ENCODE measurements at places on chromosomes 13 and 19.

GRCh38 chr13:45681113-45681512 is 21.0 kb upstream of the CBY2 start:
- DNase-seq, result no peak

- no peak for DNase-seq
Measured at GRCh38 chr13:89791971-89792630, 1555.4 kb upstream of the MIR17HG start.

DNA sequence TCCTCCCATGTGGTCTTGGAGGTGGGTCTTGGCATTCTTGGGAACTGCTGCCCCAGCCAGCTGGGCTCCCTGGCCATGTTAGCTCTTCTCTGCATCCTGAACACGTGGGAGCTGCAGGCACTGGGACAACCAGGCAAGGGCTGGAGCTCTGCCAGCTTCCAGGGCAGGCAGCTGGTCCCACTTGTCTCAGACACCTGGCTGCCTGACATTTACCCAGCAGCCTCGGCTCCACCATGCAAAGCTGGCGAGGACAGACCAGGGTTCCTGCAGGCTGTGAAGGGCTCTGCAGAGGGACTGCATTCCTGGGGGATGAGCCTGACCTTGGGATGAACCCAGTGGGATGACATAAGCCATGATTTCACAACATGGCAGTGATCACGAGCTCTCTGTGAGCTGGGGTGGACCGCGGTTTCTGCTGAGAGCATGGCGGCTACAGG is 99.0 kb upstream of the TSHZ3 start:
- DNase-seq, result peak; percentile 17

DNA sequence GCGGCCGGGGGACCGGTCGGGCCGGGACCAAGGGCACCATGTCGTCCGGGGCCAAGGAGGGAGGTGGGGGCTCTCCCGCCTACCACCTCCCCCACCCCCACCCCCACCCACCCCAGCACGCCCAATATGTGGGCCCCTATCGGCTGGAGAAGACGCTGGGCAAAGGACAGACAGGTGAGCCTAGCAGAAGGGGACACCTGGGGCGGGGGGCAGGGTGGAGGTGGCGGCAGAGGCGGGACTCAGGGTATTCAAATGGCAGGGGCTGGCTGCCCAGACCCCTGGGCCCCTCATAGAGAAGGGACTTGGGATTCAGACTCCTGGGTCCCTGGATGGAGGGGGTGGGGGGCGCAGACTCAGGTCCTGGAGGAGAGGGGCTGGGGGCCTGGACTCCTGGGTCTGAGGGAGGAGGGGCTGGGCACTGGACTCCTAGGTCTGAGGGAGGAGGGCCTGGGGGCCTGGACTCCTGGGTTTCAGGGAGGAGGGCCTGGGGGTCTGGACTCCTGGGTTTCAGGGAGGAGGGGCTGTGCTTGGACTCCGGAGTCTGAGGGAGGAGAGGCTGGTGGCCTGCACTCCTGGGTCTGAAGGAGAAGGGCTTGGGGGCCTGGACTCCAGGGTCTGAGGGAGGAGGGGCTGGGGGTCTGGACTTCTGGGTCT is 735 bp downstream of the BRSK1 start:
- DNase-seq, result no peak

DNA sequence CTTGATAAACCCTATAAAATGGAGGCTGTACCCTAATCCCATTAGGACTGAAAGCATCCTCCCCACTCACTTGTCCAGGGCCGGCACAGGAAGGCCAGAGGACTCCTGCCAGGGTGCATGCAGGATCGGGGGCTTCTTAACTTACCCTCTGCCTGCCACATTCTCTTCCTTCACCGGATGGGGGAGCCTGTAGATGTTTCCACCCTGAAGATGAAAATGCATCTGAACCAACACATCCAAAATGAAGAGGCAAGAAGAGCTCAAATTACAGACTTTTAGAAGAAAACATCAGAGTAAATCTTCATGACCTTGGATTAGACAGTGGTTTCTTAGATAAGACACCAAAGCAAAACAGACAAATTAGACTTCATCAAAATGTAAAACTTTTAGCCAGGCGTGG is 25.9 kb upstream of the NAPA start:
- peak; percentile 37 for DNase-seq

Measured in M059J (cell line).